ENCODE measurements at places on chromosomes 6 and 20.

DNA sequence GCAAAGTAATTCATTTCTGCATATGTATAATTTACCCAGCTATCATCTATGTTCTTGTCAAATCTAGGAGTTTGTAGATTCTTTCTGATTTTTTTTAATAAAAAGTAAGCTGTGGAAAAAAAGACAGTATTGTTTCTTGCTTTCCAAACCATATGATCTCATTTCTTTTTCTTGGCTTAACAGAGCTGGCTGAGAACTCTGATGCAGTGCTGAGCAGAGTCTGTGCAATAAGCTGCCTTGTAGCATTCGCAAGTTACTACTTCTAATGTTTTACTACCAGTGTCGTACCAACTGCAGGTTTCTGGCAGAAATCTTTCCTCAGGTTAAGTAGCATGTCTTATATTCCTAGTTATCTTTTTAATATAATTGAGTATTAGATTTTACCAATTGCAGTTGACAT, 15.6 kb downstream of the RRBP1 start:
- DNase-seq = peak; percentile 63

DNA sequence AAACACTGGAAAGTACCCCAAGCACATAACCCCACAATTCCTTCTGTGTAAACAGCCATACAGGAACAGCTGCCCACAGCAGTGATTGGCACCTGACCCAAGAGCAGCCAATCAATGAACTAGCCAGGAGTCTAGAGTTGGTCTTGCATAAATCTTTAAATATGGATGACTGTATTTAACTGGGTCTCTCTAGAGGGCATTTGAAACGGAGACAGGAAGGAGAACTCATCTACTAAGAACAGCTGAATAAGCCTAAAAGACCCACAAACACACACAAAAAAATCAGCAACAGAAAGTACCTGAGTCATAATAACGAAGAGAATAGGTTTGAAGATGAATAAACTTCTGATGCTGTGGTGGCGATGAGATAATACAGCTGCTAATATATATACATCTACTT, 49.0 kb upstream of the ASF1A start:
- DNase-seq = no peak

GRCh38 chr6:32131439-32131948, 1.4 kb upstream of the FKBPL start:
- DNase-seq = no peak

- no peak for DNase-seq
These were observed 4.2 kb upstream of the CTSZ start for GRCh38 chr20:59010995-59011873.

- no peak for DNase-seq
These were observed 4.9 kb downstream of the ELMO2 start for GRCh38 chr20:46401478-46401860.

- DNase-seq = no peak
These were observed 96.4 kb downstream of the TULP4 start for GRCh38 chr6:158408552-158409130.

- DNase-seq = no peak
These were observed 65.4 kb upstream of the SLCO4A1 start for GRCh38 chr20:62576815-62577489.

DNA sequence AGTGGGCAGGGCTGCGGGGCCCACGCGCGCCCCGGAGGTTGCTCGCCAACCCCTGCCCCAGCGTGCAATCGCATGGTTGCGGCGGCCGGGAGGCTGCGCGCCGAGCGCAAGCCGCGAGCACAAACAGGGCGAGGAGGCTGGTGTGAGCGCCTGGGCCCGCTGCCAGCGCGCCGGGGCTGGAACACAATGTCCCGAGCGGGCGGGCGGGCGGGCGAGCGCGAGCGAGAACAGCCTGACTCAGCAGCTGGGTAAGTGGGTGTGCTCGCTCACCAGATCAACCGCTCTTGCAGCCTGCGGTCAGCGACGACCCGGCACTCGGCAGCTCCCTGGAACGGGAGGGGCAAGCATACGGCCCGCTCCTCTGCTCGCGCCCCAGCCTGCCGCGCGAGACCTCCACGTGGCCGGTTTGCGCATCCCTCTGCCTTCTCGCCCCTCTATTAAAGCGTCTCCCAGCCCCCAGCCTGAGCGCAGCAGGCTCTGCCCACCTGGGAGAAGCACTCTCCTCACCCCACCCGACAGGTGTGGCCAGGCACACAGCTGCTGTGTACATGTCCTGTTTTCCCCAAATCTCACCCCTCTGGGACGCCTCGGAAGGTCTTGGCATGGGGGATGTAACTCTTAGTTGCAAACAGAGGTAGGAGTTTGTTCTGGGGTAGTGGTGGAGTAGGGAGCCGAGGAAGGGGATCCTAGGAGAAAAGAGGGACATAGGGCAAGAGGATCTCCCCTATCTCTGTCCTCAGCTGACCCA, 8.7 kb upstream of the ARMC12 start:
- DNase-seq = peak; percentile 98

DNA sequence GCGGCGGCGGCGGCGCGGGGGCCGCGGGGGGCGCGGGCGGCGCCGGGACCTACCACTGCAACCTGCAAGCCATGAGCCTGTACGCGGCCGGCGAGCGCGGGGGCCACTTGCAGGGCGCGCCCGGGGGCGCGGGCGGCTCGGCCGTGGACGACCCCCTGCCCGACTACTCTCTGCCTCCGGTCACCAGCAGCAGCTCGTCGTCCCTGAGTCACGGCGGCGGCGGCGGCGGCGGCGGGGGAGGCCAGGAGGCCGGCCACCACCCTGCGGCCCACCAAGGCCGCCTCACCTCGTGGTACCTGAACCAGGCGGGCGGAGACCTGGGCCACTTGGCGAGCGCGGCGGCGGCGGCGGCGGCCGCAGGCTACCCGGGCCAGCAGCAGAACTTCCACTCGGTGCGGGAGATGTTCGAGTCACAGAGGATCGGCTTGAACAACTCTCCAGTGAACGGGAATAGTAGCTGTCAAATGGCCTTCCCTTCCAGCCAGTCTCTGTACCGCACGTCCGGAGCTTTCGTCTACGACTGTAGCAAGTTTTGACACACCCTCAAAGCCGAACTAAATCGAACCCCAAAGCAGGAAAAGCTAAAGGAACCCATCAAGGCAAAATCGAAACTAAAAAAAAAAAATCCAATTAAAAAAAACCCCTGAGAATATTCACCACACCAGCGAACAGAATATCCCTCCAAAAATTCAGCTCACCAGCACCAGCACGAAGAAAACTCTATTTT, 2.0 kb downstream of the FOXC1 start:
- DNase-seq = no peak

DNA sequence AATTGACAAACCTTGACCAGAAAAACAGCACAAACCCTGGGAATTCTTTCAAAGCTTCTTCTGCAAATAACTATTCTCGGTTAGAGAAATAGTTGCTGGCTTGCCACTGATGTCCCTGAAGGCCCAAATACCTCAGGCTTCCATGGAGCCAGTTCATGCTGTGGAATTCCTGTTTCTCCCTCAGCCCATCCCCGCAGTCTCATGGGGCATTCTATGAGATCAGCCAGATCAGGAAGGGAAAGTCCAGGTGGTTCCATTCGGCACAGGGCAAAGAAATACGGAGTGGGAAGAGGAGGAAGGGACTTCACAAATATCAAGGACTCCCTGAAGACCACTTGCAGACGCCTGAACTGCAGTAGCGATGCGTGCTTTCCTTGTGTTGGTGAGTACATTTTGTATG, 63.3 kb downstream of the MYLK4 start:
- no peak for DNase-seq

- no peak for DNase-seq
These were observed 46.7 kb downstream of the TRERF1 start for GRCh38 chr6:42405021-42405420.

- no peak for DNase-seq
These were observed 2.5 kb downstream of the TRIM10 start for GRCh38 chr6:30158475-30159040.

GRCh38 chr20:54184071-54184470, 10.3 kb upstream of the CYP24A1 start:
- no peak for DNase-seq

DNA sequence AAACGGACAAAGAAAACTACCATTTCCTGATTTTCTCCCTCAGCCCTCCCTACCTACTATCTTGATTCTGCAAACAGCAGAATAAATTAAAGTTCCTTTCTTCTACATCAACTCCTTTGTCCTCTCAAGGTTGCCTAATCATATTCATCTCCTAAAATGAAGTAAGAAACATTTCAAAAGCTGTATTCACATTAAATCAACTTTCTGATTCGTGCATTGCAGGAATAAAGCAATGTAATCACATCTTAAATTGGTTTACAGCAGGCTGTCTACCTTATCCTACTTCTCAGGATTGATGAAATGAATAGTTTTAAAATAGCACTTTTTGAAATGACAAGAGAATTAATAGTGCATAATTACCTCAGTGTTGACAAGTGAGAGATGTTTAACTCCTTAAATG, 25.1 kb downstream of the PRKN start:
- no peak for DNase-seq

DNA sequence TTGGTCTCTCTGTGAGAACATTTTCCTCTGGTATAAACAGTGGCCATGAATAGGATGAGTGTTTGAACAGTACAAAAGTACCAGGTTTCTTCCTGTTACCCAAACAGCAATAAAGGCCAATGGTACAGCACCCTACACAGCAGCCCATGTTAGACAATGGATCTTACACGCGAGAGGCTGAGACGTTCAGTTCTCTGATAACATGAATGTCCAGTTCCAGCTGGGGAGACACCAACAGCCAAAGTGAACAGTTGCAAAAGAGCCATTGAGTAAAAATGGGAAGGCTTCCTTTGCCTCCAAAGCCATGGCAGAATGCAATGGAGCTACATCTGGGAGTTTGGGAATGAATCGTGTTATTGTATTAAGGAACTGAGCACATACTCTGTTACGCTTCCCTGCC, 246.8 kb upstream of the SGK1 start:
- no peak for DNase-seq

GRCh38 chr6:134063966-134064445, 11.6 kb upstream of the SLC2A12 start:
- DNase-seq = no peak

DNA sequence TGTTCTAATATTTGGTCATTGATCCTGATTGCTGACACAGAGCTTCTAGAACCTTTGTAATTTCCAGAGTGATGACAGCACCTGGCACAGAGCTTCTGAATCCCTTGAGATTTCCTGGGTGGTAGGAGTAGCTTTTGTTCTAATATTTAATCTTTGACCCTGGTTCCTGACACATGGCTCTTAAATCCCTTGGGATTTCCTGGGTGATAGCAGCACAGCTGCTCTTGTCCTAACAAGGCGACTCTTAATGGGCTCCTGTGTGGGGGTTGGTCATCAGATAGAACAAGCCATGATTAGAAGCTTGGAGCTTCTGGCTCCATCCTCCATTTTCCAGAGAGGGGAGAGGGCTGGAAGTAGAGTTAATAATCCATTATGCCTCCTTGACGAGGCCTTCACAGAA, 18.4 kb downstream of the GMPR start:
- DNase-seq = no peak

- DNase-seq = no peak
These were observed 116.7 kb downstream of the SIM1 start for GRCh38 chr6:100347901-100348550.

DNA sequence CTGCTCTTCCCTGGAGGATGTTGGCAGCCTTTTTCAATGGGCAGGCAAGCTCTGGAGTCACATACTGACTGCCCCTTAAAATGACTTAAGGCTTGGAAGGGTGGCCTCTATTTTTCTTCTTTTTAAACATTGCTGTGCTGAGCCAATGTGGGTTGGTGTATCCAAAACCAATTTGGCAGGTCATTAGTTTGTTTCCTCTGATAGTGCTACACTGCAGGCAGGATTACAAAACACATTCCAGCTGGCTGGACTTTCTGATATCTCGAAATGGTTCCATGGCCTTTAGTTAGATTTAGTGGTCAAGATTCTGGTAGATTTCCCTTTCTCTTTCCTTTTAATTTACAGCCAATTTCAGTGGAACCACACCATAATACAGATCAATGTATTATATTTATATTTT, 28.1 kb upstream of the BMP2 start:
- DNase-seq = no peak

- no peak for DNase-seq
These were observed 246.8 kb downstream of the QKI start for GRCh38 chr6:163661272-163661671.

DNA sequence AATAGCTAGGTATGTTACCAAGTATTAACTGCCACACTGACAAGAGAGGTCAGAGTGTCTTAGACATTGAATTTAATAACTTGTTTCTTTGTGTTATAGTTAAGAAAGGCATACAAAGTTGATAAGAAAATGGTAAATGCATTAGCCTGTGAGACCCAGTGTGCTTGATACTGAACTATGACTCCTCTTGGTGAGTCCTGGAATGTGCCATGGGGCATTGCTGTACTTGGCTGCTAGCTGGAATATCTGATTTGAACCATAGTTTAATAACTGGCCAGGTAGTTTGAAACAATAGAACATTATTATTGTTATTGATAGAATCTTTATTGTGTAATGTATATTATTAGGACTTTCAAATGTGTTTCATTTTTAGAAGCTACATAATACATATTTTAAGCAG, 70.0 kb downstream of the ZFAND3 start:
- no peak for DNase-seq

DNA sequence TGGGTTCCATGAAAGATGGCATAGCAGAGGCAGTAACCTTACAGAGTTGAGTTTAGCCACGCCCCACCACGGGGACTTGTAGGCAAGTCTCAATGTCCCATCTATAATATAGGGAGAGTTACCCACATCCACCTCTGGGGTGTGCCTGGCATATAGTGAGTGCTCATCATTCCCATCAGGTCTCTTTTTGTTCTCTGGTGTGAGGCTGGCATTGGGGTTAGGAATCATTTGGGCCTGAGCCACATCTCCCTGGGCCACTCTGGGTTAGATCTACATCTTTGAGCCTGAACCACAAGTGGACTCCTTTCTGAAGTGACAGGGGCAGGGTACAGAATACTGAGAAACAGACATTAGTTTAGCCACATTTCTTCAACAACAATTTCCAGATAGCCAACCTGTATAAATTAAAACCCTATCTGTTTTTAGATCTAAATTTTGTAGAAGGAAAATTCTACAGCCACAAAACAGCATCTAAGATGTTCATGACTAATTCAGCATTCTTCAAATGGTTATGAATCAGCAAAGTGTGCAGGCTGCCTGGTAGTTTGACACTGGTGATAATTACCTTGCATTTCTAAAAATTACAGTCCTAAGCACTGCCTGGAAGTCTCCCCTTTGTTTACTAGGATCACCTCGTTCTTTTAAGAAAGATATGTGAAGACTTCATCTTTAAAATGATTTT, 20.1 kb downstream of the RNF24 start:
- no peak for DNase-seq

DNA sequence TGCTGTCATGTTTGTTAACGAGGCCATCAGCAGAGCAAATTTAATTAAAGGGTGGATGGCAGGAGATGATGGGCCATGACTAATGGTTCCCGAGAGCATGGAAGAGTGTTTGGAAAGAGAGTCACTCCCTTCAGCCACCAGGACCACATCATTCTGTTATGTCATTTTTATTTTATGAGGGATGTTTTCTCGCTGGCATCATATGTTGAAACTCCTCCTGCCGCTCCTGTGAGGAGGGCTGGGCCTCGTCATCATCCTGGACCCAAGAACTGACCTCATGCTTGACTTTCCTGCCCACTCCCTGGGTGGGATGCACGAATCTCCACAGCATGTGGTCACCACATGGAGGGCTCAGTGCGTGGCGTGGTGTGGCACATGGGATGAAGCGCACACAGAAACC, 86.4 kb upstream of the FRMD1 start:
- no peak for DNase-seq

GRCh38 chr6:12022481-12022880, 10.4 kb downstream of the HIVEP1 start:
- DNase-seq = no peak

- DNase-seq = no peak
These were observed 77.1 kb upstream of the MRPS10 start for GRCh38 chr6:42294759-42295158.
